ENCODE measurements at places on chromosomes 5 and 9. TPM values are rescaled to one million over a fixed set of nuclear protein-coding genes. Genes with fewer than 3 reads are reported as not detected.

RASGRF2 gene
- total RNA-seq, result 0.06 TPM

MLANA gene
- not detected for total RNA-seq

FOXD4L3 gene
- total RNA-seq, result 0.42 TPM

CARD9 gene
- total RNA-seq, result 1.7 TPM

NUTM2F gene
- not detected for total RNA-seq

CNTNAP3 gene
- total RNA-seq, result not detected

TRIM36 gene
- total RNA-seq, result not detected

All from OCI-LY7 (cell line).